Naive thymus-derived CD4-positive, alpha-beta T cell (primary cell): ENCODE measurements at places on chromosomes 1 and 21. TPM values are rescaled to one million over a fixed set of nuclear protein-coding genes. Genes with fewer than 3 reads are reported as not detected.

DNA sequence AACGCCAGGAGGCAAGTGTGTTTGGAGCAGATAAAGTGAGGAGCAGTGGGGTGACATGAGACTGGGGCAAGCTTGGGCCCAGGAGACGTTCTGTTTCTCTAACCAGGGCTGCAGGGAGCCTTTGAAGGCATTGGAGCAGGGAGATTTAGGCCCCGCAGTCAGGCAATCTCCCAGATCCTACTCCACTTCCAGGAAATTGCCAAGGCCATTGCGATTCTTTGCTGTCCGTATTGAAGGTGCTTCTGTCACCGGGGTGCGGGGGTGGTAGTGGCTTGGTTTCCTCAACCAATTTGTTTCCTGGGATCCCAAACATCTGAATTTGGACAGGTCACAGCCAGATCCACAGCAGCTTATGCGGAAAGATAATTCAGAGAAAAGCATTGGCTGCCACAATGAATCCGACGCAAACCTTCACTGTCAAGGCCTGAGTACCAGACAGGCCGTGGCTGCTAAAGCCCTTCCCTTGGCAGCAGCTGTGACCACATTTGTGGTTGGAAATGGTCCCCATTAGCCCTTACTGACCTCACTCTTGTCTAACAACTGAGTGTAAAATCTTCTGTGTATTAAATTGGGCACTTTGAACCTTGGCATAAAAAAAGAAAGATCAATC is 385.6 kb downstream of the PTPRU start:
- DNase-seq: no peak

DNA sequence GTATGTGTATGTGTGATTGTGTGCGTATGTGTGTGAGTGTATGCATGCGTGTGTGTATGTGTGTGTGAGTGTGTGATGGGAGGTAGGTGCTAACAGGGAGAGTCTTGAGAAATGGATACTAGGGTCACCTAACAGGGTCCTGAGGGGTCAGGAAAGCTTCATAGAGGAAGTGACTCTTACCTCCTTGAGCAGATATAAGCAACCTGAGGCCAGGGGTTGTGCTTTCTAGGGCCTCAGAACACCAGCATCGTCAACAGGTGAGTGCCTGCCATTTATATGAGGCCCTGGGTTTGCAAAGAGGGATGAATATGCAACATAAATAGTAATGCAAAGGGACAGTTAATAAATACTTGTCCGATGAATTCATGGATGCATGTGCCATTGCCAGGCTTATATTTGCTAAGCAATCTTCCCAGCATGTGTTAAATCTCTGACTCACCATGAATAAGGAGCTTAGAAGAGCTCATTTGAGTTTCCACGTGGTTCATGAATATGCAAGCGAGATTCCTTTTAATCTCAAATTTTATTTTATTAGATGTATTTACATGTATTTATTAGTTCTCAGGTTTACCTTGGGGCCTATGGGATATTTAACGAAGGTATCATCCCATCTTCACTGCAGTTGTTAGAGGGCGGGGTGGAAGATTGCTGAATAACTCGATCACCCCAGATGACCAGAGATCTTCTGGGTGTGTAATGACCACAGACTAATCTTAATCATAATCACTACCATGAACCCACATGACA is 438.3 kb downstream of the CAMTA1 start:
- no peak for DNase-seq

- DNase-seq: no peak
Measured at GRCh38 chr1:88228114-88228513, 456.0 kb upstream of the PKN2 start.

DNA sequence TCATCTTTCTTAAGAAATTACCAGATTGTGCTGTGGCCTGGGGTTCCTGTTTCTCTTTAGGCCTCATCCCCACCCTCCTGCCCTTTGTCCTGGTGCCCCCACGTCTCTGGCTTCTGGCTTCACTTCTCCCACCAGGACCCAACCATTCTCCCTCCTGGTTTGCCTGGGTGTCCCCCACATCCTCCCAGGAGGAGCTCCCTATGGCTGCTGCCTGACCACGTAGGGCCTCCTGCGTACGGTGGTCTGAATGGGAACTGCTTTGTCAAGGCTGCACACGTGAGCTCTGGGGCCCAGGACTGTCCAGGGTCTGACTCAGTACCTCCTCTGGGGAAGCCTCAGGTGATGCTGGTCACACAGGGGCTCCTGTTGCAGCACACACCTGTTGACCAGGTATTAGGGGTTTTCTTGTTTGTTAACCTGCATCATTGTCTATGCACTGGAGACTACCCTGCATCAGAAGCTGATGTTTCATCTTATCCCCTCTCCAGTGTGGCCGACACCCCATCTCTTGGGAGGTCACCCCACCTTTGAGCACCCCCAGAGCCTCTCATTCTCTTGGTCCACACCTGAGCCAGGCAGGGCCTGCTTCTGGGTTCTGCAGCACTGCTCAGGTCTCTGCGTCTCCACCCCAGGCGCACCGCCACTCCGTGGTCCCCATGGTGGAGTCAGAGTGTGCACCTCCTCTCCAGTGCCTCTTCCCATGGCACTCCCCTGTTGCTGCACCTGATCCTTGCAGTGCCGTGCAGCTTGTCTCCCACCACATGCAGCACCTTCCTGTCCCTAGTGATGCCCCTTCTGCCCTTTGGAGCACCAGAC is 65.8 kb downstream of the S100B start:
- DNase-seq: no peak

- DNase-seq: no peak
Measured at GRCh38 chr1:15219280-15220023, 27.6 kb upstream of the FHAD1 start.

GRCh38 chr1:23742670-23743286 is 493 bp upstream of the ELOA start:
- no peak for DNase-seq

DNA sequence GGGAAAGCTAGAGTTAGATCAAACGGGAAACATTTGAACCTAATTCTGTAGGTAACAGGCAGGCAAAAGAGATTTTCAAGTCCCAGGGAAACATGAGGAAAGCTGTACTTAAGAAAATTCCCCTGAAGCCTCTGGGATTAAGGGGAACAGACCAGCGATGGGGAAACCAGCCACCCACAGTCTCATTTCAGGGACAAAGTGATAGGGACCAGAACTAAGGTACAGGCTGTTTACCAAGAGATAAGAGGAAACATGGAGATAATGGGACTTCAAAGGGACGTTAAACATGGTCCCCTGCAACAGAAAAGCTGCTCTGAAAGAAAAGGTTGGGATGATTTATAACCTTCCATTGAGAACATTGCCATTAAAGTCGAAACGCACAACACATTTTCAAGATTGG is 84.4 kb downstream of the NTPCR start:
- no peak for DNase-seq

GRCh38 chr21:37862536-37862935 is 53.7 kb downstream of the KCNJ6 start:
- DNase-seq: no peak

DNA sequence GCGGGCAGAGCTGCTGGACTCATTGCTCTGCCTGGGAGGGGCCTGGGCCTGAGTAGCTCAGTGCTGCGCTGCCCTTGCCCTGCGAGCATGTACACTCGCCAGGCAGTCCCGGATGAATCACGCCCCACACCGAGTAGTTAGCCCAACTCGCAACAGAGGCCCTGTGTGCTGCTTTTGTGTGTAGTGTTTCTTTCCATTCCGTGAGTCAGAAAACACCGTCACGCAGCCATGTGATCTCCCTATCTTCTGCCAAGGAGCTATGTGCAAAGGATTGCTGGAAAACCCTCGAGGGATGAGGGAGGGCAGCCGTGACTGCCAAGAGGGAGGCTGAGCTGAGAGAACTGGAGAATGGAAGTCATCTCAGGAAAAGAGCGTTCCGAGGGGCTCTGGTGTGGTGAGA is 37.3 kb downstream of the NENF start:
- no peak for DNase-seq

DNA sequence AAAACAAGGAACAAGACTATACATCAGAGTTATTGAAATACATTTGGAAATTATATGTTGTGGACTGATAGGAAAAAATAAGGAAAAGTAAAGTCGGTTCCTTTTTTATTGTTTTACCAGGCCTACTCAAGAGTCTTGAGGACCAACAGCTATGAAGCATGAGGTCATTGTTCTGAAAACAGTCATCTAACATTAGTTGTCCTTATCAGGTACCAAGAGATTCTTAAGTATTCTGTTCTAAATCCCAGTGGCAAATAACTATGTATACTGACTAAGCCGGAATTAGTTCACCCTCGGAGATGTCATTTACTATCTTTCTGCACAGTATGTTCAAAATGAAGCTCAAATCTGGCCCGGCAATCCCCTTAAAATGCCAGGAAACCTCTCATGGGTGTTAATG is 585 bp downstream of the ADGRL4 start:
- DNase-seq: no peak

DNA sequence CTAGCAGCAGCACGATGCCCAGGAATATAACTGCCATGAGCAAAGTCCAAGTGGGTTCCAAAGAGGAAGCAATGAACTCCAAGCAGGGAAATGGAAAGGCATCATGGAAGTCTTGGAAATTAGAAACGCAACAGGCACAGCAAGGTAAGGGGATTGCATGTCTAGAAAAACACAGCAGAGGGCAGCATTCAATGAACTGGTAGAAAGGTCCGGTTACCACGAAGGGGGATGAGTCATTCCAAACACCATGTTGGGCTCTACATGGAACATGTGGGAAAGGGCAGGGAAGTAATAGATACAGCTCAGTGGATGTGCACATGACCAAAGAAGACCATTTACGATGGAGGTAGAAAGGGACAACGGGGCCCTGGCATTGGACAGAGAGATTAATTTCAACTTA is 36.4 kb downstream of the RXRG start:
- DNase-seq: no peak

Gene PADI1
- total RNA-seq: not detected

Gene ZMYND12
- 1.1 TPM for total RNA-seq

Gene HSPA6
- 0.32 TPM for total RNA-seq

Gene MCOLN2
- 2.5 TPM for total RNA-seq

Gene SPRR2B
- total RNA-seq: not detected

Gene IL12RB2
- 0.88 TPM for total RNA-seq

Gene DTL
- 0.56 TPM for total RNA-seq
